ENCODE measurements at places on chromosomes 5 and 9.

DNA sequence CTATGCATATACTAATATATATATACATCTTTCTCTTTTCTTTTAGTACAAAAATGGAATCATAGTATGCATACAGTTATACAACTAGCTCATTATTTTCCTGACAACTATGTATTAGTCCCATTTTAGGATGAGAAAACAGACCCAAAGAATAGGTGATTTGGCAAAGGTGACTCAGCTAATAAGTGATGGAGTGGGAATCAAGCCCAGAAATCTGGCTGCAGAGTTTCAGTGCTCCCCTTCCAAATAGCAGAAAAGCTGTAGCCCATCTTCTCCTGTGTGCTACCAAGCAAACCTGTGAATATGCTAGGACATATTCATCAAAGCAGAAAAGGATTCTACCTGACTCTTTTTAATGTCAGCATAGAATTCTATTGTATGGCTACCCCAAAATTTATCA is 114.7 kb downstream of the ARL15 start:
- no peak for DNase-seq

DNA sequence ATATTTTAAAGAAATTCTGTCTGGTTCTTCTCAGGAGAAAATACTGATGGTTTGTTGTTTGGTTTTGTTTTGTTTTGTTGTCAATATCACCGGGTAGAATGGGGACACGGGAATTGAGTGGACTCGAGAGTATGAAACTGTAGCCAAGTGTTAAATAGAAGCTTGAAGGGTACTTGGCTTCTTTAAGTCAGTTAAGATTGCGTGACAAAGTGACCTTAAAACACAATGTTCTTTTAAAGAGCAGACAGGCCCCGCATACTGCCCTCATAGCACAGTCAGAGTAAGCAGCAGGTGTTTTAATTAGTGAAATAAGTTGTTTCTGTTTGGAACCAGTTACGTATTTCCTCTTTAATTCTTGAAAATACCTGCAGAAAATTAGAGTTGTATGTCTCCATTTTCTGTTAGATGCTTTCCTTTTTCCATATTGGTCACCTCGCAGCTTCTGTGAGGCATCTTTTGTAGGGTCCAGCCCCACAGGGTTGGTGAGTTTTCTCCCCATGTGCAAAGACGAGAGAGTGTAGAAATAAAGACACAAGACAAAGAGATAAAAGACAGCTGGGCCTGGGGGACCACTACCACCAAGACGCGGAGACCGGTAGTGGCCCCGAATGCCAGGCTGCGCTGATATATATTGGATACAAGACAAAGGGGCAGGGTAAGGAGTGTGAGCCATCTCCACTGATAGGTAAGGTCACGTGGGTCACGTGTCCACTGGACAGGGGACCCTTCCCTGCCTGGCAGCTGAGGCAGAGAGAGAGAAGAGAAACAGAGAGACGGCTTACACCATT is 9.6 kb downstream of the TRIP13 start:
- no peak for DNase-seq

DNA sequence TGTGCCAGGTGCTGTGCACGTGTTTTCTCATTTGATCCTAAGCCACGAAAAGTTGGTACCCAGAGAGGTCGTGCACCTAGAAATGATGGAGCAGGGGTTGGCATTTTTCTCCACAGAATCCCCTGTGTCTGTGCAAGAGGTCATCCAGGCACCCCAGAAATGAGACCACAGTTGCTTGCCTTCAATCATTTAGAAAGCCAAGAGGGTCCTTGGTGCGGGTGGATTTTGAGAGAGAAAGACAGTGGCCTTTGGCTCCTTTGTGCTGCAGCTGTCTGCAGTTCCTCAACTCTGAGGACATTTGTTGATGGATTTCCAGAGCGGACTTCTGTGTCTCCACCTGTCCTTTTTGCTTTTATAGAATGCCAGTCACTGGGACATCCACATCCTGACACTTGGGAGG is 33.8 kb upstream of the SPRY4 start:
- no peak for DNase-seq

- DNase-seq, result no peak
These were observed 365.5 kb downstream of the KCNN2 start for GRCh38 chr5:114727358-114727757.
